ENCODE measurements at places on chromosomes 12 and 14.

- DNase-seq = no peak
Measured at GRCh38 chr12:46437469-46437868, 64.9 kb upstream of the SLC38A2 start.

GRCh38 chr12:1587927-1588574, 6.3 kb downstream of the FBXL14 start:
- DNase-seq = no peak

DNA sequence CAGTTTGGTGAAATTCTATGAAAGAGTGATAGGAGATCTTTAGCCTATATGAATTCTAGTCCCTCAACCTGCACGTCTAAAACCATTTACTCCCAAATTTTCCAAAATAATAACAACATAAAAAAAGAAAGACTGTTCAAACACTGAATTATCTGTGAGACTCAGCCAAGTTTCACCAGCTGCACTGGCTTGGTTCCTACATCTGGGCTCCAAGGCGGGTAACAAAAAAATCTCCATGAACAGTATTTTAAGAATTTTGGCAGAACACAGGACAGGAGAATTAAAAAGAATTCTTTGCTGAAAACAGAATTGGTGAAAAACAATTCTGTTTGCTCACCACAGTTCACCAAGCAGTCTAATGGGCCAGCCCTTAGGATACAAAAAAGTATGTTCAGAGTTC, 536.8 kb upstream of the ATP2B1 start:
- DNase-seq = no peak

GRCh38 chr14:71202881-71203280, 295.6 kb downstream of the PCNX1 start:
- DNase-seq = no peak

- no peak for DNase-seq
Measured at GRCh38 chr12:53626702-53627169, 554 bp upstream of the ATF7 start.

GRCh38 chr14:92759679-92760523, 11.5 kb upstream of the LGMN start:
- DNase-seq = no peak

GRCh38 chr12:12445882-12446181, 89.0 kb downstream of the BORCS5 start:
- no peak for DNase-seq

- DNase-seq = no peak
Measured at GRCh38 chr12:98421316-98421715, 94.1 kb upstream of the TMPO start.

- no peak for DNase-seq
Measured at GRCh38 chr14:100025111-100025510, 40.1 kb upstream of the EVL start.

DNA sequence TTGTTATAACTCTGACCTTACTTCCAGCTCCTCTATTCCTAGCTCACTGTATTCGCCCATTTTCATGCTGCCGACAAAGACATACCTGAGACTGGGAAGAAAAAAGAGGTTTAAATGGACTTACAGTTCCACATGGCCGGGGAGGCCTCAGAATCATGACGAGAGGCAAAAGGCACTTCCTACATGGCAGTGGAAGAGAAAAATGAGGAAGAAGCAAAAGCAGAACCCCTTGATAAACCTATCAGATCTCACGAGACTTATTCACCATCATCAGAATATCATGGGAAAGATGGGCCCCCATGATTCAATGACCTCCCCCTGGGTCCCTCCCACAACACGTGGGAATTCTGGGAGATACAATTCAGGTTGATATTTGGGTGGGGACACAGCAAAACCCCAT, 14.5 kb upstream of the PHC1 start:
- DNase-seq = no peak

- no peak for DNase-seq
Measured at GRCh38 chr14:34081576-34082136, 130.8 kb upstream of the EGLN3 start.

GRCh38 chr14:100692256-100692655, 34.4 kb upstream of the DLK1 start:
- no peak for DNase-seq

GRCh38 chr14:23727566-23728335, 91.6 kb downstream of the DHRS2 start:
- no peak for DNase-seq

- no peak for DNase-seq
Measured at GRCh38 chr14:38710881-38711280, 392.2 kb downstream of the SEC23A start.

DNA sequence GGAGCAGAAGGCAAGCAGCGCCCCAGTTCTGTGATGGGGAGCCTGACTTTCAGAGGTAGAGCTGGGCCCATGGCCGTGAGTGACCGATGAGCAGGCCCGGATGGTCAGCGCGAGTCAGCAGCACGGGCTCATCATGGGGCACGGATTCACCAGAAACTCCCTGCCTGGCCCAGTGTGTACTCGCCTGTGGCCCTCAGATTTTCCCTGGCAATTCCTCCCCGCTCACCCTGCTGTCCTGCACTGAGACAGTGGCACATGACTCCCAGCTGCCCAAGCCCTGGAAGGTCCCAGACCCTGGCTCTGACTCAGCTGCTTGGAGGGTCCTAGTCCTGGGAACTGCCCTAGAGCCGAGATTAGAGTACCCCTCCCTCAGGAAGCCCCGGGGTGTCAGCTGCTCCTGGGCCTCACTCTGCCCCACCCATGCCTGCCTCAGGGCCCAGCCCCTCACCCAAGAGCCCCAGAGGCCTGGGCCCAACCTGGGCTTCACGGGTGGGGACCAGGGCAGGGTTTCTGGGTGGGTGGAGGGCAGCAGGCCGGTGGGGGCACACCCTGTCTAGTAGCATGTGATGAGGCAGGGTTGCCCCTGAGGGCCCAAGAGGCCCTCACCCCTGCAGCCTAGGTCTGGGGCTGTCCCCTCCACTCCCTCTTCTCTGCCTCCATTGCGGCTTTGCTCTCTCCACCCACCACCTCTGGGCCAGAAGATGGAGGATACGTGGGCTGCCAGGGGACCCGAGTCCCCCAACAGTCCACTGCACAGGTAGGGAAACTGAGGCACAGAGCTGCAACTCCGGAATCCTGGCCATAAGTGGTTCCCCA, 8.4 kb downstream of the TRMT61A start:
- no peak for DNase-seq

- DNase-seq = no peak
Measured at GRCh38 chr12:38711054-38711453, 194.3 kb downstream of the CPNE8 start.

- no peak for DNase-seq
Measured at GRCh38 chr14:93752980-93753561, 35.2 kb downstream of the PRIMA1 start.

DNA sequence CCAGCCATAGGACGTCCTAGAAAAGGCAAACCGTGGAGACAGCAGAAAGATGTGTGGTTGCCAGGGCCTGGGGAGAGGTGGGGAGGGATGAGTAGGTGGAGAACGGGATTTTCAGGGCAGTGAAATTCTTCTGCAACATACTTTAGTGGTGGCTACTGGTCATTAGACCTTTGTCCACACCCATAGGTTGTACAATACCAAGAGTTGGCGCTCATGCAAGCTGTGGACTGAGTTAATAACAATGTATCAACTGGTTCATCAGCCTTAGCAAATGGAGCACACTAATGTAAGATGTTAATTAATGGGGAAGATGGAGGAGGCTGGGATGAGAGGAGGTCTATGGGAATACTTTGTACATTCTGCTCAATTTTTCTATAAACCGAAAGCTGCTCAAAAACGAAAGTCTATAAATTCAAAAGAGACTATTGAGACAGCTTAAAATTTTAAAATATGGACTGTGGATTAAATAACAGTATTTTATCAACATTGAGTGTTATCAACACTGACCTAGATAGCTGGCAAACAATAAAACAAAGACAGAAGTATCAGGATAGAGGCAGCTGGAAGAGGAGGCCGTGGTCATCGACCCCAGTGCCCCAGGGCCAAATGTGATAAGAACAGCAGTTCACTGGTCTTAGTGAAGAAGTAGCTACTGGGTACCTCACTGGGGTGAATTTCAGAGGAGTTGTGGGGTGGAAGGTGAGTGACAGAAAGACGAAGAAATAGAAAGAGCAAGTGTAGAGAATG, 90.9 kb downstream of the SYNE3 start:
- no peak for DNase-seq

GRCh38 chr12:43795716-43796280, 10.3 kb downstream of the TWF1 start:
- DNase-seq = no peak

DNA sequence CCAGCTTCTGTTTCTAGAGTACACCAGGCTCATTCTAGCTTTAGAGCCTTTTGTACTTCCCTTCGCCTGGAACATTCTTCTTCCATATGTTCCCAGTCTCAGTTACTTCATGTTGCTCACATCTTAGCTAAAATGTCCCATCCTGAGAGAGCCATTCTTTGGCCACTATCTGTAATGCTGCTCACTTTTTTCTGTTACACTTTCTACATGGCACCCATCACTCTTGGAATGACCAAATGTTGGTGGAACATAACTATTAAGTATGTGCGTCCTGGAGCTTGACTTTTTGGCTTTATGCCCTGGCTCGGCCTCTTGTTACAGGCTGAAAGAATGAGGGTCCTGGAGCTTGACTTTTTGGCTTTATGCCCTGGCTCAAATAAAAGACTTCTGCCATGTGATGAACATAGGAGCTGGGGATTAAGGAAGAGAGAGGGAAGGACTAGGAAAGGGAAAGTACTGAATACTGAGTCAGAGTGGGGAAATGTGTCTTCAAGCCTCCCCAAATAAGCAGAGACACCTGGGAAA, 442.9 kb upstream of the ATP2B1 start:
- DNase-seq = no peak

- DNase-seq = no peak
Measured at GRCh38 chr14:101229666-101230065, 326.1 kb upstream of the RTL1 start.

DNA sequence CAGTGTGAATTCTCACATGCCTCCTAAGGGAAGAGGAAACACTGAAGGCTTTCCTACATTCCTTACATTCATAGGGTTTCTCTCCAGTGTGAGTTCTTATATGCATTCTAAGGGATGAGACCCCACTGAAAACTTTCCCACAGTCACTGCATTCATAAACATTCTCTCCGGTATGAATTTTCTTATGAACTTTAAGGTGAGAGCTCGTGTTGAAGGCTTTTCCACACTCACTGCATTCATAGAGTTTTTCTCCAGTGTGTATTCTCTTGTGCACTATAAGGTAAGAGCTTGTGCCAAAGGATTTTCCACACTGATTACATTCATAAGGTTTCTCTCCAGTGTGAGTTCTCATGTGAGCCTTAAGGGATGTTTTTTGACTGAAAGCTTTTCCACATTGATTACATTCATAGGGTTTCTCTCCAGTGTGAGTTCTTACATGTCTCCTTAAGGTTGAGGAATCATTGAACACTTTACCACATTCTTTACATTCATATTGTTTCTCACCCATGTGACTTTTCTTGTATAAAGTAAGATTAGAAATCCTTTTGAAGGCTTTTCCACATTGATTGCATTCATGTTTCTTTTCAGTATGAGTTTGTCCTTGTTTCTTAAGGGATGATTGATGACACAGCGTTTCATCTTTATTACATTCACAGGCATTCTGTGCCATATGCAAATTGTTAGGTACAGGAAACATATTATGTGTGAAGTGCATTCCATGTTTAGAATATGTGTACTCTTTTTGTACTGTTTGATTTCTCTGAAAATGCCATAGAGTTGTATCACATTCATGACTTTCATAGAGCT, 9.5 kb downstream of the ZNF891 start:
- no peak for DNase-seq

DNA sequence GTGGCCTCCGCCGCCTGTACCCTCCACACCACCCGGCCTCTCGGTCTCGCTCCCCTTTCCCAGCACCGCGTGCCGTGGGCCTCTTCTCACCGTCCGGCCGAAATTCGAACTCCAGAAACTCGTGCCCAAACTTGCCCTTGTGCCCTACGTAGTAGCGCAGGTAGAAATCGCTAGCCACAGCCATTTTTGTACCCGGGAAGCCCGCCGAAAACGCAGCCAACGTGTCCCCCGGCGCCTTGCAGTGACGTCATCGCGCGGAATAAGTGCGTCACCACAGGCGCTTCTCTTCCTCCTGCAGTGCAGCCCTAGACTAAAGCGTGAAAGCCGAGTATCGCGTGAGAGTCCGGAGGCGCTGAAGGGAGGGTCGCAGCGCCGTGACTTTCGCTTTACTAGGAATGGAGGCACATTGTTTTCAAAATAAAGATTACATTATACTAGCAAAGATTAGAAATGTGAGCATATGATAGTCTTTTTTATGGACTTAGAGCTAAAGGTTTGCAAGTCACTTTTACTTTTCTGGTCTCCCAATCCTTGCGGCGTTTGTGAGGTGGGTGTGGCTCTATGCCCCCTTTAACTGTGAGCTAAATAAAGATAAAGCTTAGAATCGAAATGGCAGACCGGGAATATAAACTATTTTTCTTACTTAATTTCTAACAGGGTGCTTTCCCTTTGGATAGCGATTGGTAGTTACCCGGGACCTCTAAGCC, at the start of gene MAGOHB:
MAGOHB (minus strand) TSS at position 261 of the 707 bp plus-strand sequence; CDS start at position 184, 77 bp downstream.
- peak; percentile 100 for DNase-seq

GRCh38 chr14:51002406-51002999, 58.2 kb upstream of the PYGL start:
- DNase-seq = no peak

GRCh38 chr12:70052931-70053497, 190.2 kb upstream of the CNOT2 start:
- no peak for DNase-seq

DNA sequence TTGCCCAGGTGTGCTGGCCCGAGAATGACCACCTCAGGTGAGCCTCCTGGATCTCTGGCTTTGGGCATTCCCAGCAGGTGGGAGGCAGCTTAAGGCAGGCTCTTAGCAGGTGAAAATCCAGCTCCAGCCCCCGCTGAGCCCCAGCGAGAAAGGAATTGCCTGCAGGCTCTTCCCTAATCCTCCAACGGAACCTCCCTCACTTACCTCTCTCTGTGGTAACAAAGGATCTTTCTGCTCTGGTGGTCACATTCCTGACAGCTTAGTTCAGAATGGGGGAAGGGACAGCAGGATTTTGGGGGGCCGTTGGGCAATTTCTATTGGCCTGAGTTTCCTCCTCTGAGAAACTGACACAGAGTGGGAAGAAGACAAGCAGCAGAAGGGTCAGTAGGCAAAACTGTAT, 116.0 kb upstream of the LHX5 start:
- DNase-seq = no peak

DNA sequence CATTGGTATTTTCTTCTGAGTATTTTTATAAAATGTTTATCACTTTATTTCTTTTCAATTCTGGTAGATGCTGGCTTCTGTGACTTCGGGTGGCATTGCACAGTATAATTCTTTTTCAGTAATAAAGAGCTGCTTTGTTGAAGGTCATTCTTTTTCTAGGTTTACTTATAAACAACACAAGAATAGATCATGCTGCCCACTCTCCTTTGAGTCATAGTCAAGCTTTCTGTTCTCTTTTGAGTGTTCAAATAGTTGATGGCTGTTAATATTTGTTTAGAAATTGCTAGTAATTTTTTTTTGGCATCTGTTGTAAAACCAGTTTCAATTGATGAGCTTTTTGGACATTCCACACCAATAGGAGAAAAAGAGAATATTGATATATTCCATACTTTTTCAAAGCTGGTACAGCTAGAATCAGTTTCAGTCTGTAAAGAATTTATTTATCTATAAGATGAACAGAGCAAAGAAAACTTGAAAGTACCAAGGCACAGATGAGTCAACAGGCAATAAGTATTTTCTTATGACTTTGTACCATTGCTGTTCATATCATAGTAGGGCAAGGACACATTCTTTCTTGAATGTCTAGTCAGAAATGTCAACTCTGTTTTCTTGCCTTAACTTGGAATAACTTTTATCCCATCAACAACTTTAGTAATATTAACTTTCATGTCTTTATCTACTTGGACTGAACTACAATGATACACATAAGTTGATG, 513.0 kb upstream of the SEL1L start:
- no peak for DNase-seq

- peak; percentile 40 for DNase-seq
Measured at GRCh38 chr12:54017878-54018467, 9.2 kb downstream of the HOXC8 start.

Data from stimulated activated CD8-positive, alpha-beta memory T cell treated with anti-CD3 and anti-CD28 coated beads, Interleukin-4, amount 100 ng/mL, for 4 hours (primary cell).